ENCODE measurements at places on chromosomes 7 and 10.
A peak's percentile ranks its signal among the peaks of the same experiment; 100 is the strongest.

DNA sequence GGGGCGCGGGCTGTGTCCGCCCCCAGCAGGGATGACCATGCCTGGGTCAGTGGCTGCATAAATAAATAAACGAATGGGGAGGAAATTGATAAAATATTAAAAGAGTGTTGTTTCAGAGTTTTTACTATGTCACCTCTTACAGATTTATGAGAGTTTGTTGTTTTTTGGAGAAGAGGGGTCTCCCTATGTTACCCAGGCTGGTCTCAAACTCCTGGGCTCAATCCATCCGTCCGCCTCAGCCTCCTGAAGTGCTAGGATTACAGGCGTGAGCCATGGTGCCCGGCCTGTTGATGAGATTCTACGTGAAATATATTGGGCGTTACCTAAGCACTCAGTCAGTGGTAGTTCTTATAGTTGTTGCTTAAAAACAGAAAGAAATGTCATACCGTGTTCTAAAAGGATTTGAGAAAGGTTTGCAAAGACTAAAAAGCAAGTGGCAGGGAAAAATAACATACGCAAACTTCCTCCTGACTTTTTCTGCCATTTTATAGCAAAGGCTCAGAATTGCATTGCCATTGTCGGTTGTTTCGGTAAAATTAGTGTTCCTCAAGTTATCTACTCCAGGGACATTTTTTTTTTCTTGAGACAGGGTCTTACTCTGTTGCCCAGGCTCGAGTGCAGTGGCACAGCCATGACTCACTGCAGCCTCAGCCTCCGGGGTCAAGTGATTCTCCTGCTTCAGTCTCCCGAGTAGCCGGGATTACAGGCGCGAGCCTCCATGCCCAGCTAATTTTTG, 39.5 kb upstream of the FOXK1 start:
- DNase-seq, result no peak

GRCh38 chr10:103130910-103131309, 62.2 kb downstream of the NT5C2 start:
- no peak for DNase-seq

- no peak for DNase-seq
Measured at GRCh38 chr10:120398180-120398579, 58.8 kb upstream of the PLPP4 start.

GRCh38 chr10:37710831-37711616, 146.4 kb downstream of the ZNF248 start:
- DNase-seq, result no peak

GRCh38 chr10:30591249-30591670, 38.3 kb downstream of the LYZL2 start:
- DNase-seq, result peak; percentile 62

GRCh38 chr10:119620241-119621077, 23.7 kb upstream of the TIAL1 start:
- DNase-seq, result peak; percentile 45

GRCh38 chr7:9091282-9091681, 657.9 kb downstream of the NXPH1 start:
- no peak for DNase-seq

DNA sequence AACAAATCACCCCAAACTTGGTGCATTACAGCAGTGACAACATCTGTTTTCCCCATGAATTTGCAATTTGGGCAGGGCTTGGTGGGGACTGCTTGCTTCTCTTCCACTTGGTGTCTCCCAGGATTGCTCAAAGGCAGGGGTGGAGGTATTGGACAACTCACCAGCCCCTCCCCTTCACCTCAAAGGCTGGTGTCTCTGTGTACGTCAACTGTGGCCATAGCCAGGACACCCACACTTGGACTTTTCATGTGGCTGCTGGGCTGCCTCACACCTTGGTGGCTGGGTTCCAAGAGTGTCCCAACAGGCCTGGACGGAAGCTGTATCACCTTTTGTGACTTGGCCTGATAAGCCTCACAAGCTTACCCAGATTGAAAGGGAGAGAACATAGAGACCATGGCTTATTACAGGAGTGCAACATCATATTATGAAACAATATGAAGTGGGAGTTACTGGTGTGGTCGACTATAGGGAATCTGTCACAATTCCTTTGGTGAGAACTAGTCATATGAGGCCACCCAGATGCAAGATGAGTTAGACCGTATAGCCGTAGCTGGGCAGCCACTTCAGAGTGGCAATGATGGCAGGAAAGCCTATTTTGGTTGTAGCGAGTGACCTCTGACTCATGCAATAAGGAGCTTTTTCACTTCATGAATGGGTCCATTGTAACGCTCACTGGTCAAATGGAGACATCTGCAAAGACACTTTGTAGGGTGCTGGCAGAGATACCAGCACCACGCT, 187.6 kb upstream of the ITGB1 start:
- peak; percentile 80 for DNase-seq

DNA sequence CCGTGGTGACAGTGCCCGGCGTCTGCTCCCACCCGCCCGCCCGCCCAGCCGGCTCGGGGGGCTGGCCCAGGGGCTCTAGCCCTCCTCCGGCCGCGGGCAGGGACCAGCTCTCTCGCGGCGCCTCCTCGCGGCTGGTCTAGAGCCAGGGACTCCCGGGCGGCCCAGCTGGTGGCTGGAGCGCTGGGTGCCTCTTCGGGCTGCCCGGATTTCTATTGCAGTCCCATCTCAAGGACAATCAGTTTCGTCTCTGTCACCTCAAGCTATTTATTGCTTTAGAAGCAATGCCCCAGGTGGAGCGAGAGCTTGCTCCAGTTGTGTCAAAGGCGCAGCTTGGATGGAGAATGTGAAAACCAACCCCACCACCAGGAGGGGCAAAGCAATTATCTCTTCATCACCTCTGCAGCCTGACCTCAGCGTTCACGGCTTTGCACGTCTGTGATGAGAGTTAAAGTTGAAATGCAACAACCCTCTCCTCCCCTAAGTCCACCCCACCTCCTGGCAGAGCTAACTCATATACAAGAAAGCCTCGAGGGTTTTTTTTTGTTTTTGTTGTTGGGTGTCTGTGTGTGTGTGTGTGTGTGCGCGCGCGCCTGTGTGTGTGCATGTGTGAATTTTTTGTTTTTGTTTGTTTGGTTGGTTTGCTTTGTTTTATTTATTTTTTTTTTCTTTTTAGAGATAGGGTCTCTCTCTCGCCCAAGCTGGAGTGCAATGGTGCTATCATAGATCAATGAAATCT, at the start of gene ITGA8:
ITGA8 (minus strand) TSS at position 24 of the 736 bp plus-strand sequence. CDS start 151 bp downstream, outside the sequence.
- DNase-seq, result peak; percentile 51

DNA sequence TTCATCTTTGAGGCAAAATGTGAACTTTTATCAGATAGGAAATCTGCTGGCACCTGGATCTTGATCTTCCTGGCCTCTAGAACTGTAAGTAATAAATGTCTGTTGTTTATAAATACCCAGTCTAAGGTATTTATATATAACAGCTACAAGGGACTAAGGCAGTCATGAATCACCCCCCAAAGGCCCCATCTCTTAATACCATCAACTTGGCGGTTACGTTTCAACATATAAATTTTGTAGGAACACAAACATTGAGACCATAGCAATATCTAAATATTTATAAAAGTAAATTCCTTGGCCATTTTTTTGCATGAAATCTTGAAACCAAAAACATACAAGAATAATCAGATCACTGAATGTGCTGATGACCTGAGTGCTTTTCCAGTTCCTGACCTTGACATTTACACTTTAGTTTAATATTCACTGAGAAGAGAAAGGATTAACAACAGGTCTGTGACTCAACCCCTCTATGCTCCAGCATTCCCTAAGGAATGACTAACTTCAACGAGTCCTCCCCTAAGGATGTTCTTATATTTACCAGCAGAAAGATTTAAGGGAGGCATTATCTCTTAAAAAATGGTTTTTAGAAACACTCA, 1438.5 kb upstream of the CELF2 start:
- no peak for DNase-seq

DNA sequence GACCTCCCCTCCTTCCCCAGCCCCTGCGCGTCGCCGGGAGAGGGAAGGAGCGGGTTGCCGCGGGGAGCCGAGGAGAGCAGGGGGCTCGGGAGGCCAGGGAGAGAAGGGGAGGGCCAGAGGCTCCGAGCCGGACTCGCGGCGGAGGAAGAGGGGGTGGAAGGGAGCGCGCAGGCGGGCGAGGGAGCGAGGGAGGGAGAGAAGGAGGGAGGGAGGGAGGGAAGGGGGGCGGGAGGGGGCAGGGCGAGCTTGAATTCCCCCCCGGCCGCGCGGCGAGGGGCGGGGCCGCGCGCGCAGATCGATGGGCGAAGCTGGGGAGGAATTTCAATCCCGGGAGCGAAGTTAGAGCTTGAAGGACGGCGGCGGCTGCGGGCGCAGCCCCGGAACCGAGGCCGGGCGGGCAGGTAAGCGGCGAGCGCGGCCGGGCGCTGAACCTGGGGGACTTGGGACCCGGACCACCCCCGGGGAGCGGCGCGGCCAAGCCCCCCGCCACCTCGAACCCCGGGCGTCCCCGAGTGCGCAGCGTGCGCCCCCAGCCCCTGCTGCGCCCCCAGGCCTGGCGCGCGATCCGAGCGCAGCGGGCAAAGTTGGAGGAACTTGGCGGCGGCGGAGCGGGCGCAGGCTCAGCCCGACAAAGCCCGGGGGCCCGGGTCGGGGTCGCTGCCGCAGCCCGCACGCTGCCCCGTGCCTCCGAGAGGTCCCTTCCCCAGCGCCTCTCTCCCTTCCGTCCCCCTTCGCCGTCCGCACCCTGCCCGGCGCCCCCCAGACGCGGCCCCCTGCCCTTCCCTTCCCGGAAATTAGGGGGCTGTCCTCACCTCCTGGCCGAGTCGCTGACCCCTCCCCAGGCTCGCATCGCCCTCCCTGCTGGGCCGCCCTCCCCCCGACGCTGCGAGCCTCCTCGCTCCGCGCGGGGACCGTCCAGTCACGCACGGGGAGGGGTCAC, at the start of gene ELFN1:
ELFN1 (plus strand) TSS at position 324 of the 940 bp plus-strand sequence. CDS start 74,320 bp downstream, outside the sequence.
- peak; percentile 89 for DNase-seq

DNA sequence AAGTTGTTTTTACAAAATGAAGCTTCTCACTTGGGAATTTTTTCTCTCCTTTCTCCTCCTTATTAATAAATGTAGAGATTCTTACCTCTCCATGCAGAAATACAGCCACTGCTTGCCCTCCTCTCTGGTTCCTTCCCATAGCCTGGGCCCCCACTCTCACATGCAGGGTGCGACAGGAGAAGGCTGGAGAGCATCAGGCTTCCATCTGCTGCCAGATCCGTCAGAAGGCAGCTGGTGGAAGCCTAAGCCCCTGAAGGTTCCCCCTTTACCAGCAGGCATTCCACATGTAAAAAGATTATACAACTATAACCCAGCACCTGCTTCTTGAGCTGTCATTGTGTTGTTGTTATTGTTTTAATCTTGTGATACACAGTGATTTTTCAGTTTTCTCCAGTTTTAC, 314.2 kb downstream of the LHFPL3 start:
- DNase-seq, result peak; percentile 32

DNA sequence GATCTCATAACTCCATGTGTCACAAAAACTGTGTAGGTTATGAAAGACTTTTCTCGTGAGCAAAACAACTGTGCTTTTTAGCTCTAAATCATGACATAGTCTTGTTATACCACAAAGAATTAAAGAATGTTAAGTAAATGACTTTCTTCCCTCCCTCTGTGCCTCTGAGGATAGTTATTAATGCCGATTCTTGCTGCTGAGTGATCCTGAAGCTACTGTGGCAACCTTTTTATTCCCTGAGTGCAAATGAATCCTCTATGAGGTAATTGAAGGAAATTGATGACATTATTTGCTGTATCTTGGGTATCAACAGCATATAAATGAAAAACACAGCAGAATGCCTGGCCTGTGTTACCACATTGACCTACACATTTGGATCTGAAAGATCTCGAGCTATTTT, 142.2 kb upstream of the HDAC9 start:
- DNase-seq, result no peak

- DNase-seq, result no peak
Measured at GRCh38 chr7:26360650-26361049, 69.0 kb downstream of the SNX10 start.

- no peak for DNase-seq
Measured at GRCh38 chr10:122245136-122245535, 26.0 kb upstream of the BTBD16 start.

DNA sequence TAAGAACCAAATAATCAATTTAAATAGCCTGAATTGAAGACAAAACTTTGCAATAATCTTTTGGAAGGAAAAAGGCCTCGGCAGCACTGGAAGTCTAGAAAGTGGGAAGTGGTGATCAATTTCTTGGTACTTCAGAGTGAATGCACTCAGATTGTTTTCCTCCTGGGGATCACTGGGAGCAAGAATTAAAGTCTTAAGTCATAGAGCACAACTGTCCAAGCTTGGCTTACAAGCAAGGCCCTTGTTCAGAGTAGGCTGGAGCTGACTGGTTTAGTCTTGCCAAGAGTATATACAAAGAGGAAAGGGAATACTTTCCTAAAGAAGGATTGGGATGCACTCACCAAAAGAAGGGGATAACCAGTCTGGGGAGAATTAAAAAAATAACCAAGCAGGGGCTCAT, 637.1 kb downstream of the CCSER2 start:
- DNase-seq, result no peak

DNA sequence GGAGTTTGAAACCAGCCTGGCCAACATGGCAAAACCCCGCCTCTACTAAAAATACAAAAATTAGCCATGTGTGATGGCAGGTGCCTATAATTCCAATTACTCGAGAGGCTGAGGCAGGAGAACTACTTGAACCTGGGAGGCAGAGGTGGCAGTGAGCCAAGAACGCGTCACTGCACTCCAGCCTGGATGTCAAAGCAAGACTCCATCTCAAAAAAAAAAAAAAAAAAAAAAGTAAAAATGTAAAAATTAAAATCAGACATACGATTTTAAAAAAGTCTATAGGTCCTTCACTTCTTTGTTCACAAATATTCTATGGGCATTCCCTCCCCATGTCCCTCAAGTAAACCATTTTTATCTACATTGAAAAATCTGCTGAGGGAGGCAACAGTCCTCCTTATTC, 34.9 kb upstream of the TLL2 start:
- DNase-seq, result no peak

- peak; percentile 32 for DNase-seq
Measured at GRCh38 chr7:2142386-2142785, 90.4 kb downstream of the MAD1L1 start.

DNA sequence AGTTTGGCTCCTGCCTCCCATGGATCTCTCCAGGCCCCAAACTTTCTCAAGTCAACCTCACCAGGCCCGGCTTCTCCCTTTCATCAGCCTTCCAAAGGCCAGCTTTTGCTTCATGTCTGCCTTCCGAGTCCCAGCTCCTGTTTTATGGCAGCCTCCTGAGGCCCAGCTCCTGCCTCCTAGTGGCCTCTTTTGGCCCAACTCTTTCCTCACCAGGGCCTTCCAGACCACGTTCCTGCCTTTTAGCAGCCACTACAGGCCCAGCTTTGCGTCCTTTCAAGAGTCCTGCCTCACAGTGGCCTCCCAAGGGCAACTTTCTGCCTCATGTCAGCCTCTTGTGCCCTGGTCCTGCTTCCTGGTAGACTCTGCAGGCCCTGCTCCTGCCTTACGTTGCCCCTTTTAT, 15.3 kb upstream of the TMEM248 start:
- DNase-seq, result no peak
